ENCODE measurements at places on chromosomes 3 and 15. TPM values are rescaled to one million over a fixed set of nuclear protein-coding genes. Genes with fewer than 3 reads are reported as not detected.

Gene TAGLN3
- total RNA-seq: not detected

DNA sequence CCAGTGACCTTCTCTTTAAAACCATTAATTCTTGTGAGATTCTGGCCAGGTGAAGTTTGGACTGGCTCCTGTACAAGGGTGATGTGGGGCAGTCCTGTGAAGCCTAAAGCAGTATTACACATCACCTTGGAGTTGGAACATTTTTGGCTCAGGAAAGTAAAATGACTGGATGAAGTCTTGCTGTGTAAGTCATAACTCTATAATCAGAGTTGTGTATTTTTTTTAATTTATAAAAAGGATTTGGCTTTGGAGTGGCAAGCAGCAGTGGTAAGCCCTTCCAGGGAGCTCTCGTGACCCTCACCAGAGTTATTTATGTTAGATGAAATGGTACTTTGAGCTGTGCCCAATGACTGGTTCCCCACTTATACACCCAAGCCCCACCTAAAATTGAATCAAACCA lies 331.2 kb upstream of the DCBLD2 start:
- no peaks in the 10 kb centered on the region for H3K36me3 ChIP-seq
- H3K27me3 ChIP-seq: no peaks in the 10 kb centered on the region
- H3K4me3 ChIP-seq: no peak overlapping the region
- no peak for DNase-seq
- no peak overlapping the region for H3K27ac ChIP-seq

DNA sequence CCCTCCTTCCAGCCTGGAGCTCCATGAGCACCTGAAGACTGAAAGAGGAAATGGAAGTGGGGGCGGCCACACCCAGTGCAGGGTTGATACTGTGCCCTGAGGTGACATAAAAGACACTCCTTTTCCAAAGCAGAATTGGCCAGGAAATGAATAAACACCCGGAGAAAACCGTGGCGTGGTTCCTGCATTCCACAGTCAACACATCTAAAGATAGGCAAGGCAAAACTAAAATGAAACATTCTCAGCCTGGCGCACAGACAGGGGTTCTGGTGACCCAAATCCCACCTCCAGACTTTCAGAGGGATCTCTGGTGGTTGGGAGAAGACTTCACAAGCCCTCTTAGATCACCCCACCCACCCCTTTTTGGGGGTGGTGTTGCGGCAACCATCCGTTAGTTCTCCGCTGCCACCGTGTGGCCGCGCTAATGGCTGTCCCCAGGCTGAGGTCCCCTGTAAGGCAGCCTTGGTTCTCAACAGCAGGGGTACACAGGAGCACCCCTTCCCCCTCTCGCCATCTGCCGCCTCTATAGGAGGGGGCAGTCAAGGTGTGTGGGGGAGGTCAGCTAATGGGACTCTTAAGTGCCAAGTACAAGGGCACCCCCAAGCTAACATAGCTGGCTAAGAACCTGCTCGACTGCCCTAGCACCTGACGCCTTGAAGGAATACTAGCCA lies 2.5 kb upstream of the MST1R start:
- H3K4me3 ChIP-seq: peak overlapping the region; percentile 23
- peak overlapping the region; percentile 18 for H3K27ac ChIP-seq
- H3K27me3 ChIP-seq: no peaks in the 10 kb centered on the region
- H3K4me1 ChIP-seq: peaks cover 4% of the 10 kb centered on the region
- no peaks in the 10 kb centered on the region for H3K36me3 ChIP-seq
- DNase-seq: no peak

Gene IQCH
- 0.07 TPM for total RNA-seq

DNA sequence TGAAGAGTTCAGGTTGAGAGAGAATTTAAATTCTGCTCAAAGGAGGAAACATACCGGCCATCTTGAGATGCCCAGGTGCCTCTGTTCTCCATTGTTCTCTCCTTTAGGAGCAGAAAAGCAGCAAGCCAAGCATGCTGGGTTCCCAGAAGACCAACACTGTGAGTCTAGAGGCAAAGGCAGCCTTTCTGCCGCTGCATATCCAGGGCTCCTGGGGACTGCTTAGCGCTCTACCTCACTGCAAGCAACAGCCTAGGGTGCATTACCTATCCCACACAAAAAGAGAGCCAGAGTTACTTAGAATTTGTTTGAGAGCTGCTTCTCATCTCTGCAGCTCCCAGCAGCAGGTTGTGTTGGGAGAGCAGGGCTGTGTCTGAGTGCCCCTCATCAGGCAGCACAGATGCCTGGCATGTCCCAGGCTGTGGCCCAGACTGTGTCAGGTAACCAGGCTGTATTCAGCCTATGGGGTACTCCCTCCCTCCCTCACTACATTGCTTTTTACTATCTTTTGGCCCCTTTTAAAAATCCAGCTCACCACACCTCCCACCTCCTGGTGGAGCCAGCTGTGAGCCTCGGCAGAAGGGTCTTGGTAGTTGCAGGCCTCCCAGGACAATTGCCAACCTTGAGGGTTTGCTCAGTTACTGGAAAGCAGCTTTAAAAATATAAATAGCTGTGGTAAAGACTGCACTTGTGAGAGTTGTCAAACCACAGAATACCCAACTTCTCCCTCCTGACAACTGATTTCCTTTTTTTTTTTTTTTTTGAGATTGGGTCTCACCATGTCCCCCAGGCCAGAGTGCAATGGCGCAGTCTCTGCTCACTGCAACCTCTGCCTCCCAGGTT lies 30.2 kb downstream of the BCL2L10 start:
- H3K4me3 ChIP-seq: no peak overlapping the region
- DNase-seq: no peak
- no peaks in the 10 kb centered on the region for H3K36me3 ChIP-seq
- no peaks in the 10 kb centered on the region for H3K27me3 ChIP-seq
- no peaks in the 10 kb centered on the region for H3K4me1 ChIP-seq
- H3K27ac ChIP-seq: no peak overlapping the region

DNA sequence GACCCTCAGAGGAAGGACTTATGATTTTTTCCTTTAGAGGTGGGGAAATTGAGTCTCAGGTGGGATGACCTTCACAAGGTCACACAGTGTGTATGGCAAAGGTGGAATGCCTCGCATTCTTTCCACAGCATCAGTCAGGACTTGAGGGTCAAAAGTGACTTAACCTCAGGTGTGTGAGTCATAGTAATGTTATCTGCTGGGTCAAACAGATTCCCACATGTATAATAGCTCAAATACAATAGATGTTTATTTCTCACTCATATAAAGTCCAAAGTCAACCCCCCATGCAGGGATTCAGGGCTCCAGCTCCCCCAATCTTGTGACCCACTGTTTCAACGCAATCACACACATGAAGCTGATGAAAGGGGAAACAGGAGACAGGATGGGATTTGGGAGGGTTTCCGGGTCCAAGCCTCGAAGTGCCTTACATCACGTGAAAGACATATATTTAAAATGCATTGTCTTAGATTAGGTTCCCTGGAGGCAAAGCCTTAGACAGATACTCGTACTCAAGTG lies 34.0 kb upstream of the CCDC174 start:
- peaks cover 14% of the 10 kb centered on the region for H3K4me1 ChIP-seq
- H3K27ac ChIP-seq: no peak overlapping the region
- no peak overlapping the region for H3K4me3 ChIP-seq
- no peak for DNase-seq
- H3K27me3 ChIP-seq: peaks cover 3% of the 10 kb centered on the region
- H3K36me3 ChIP-seq: no peaks in the 10 kb centered on the region

DNA sequence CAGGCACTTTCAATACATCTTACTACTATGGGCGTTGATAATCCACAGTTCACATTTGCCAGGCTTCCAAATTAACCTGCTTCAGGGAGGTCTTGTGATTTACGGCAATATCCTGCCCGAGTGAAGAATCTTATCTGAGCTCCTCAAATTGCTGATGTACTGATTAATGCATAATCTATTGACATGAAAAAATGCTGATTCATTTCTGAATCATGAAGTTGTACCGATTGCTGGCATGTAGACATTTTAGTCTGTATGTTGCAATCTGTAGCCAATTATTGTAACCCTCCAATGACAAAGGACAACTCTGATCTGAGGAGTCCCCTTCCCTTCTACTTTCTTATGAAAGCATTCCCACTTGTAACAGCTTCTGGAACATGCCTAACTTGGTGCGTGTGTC lies 97.2 kb downstream of the SEC22A start:
- H3K4me3 ChIP-seq: no peak overlapping the region
- H3K27me3 ChIP-seq: no peaks in the 10 kb centered on the region
- no peaks in the 10 kb centered on the region for H3K36me3 ChIP-seq
- DNase-seq: no peak

- H3K4me3 ChIP-seq: no peak overlapping the region
- DNase-seq: no peak
- H3K27ac ChIP-seq: no peak overlapping the region
- no peaks in the 10 kb centered on the region for H3K4me1 ChIP-seq
Measured at GRCh38 chr15:74217907-74218885, 15.6 kb upstream of the STRA6 start.

Gene CNTN6
- not detected for total RNA-seq

GRCh38 chr3:135558150-135558783 lies 407.3 kb upstream of the PPP2R3A start:
- no peaks in the 10 kb centered on the region for H3K36me3 ChIP-seq
- DNase-seq: no peak
- H3K4me3 ChIP-seq: no peak overlapping the region
- no peaks in the 10 kb centered on the region for H3K27me3 ChIP-seq
- no peaks in the 10 kb centered on the region for H3K4me1 ChIP-seq
- no peak overlapping the region for H3K27ac ChIP-seq

DNA sequence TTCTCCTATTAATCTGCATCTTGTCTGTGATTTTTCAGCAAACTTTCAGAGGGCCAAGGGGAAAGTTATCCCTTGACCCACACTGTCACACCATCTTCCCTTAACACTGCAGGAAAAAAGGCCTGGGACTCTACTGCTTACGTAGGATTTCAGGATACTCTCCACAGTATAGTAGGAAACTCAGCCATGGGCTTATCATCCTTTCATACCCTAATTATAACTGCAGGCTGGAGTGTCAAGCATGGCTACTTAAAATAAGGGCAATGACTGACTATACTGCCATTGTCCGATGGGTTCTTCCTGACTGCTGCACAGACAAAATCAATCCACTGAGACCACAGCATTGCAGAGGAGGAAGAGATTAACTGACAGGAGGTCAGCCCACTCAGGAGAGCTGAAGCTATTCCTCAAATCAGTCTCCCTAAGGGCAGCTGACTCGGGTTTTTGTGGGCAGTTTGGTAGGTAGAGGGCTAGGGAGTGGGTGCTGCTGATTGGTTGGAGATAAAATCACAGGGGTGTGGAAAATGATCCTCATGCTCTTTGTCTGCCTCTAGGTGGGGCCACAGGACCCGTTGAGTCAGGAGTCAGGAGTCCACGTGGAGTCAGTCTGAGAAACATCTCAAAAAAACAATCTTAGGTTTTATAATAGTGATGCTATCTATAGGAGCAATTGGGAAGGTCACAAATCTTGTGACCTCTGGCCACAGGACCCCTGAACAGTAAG lies 118.2 kb upstream of the STRIT1 start:
- H3K36me3 ChIP-seq: no peaks in the 10 kb centered on the region
- no peaks in the 10 kb centered on the region for H3K27me3 ChIP-seq
- DNase-seq: no peak
- H3K4me3 ChIP-seq: no peak overlapping the region
- H3K27ac ChIP-seq: no peak overlapping the region

- DNase-seq: no peak
- H3K27me3 ChIP-seq: no peaks in the 10 kb centered on the region
- peaks cover 12% of the 10 kb centered on the region for H3K4me1 ChIP-seq
- H3K36me3 ChIP-seq: no peaks in the 10 kb centered on the region
Measured at GRCh38 chr3:167166594-167167253, 213.4 kb downstream of the ZBBX start.

GRCh38 chr3:132432639-132433038 lies 15.3 kb downstream of the DNAJC13 start:
- no peaks in the 10 kb centered on the region for H3K27me3 ChIP-seq
- H3K36me3 ChIP-seq: no peaks in the 10 kb centered on the region
- peaks cover 4% of the 10 kb centered on the region for H3K4me1 ChIP-seq
- no peak overlapping the region for H3K4me3 ChIP-seq
- no peak for DNase-seq
- H3K27ac ChIP-seq: no peak overlapping the region

- DNase-seq: no peak
- no peak overlapping the region for H3K27ac ChIP-seq
- H3K4me1 ChIP-seq: no peaks in the 10 kb centered on the region
Measured at GRCh38 chr15:35431281-35431680, 114.7 kb downstream of the DPH6 start.

Gene ZMAT3
- 9.7 TPM for total RNA-seq

- no peak overlapping the region for H3K27ac ChIP-seq
- H3K4me1 ChIP-seq: no peaks in the 10 kb centered on the region
- H3K27me3 ChIP-seq: no peaks in the 10 kb centered on the region
- H3K4me3 ChIP-seq: no peak overlapping the region
Measured at GRCh38 chr3:60755094-60755493, 496.2 kb downstream of the FHIT start.

Measured in gastrocnemius medialis (tissue), 4 donors.